COR-L47 (cell line): ENCODE measurements at places on chromosomes 4 and X.

DNA sequence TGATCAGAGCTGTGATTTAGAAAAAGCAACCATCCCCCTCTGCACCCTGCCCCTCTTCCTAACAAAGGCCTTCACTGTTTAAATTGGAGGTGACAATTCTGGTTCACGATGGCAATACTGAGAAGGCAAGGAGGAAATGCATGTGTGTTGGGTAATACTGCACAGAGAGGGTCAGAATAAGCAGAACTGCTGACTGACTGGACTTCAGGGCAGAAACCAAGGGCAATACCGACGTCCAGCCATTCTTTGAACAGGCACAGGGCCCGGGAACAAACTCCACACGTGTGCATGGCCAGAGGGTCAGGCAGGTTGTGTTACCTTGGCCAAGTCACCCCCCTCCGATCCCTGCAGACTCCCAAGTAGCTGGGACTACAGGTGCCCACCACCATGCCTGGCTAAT is 6.0 kb downstream of the ACSL1 start:
- DNase-seq = no peak

GRCh38 chrX:115679460-115679859 is 118.5 kb downstream of the PLS3 start:
- DNase-seq = peak; percentile 24

- DNase-seq = no peak
These were observed 171.7 kb downstream of the EPHA5 start for GRCh38 chr4:65498606-65499005.

DNA sequence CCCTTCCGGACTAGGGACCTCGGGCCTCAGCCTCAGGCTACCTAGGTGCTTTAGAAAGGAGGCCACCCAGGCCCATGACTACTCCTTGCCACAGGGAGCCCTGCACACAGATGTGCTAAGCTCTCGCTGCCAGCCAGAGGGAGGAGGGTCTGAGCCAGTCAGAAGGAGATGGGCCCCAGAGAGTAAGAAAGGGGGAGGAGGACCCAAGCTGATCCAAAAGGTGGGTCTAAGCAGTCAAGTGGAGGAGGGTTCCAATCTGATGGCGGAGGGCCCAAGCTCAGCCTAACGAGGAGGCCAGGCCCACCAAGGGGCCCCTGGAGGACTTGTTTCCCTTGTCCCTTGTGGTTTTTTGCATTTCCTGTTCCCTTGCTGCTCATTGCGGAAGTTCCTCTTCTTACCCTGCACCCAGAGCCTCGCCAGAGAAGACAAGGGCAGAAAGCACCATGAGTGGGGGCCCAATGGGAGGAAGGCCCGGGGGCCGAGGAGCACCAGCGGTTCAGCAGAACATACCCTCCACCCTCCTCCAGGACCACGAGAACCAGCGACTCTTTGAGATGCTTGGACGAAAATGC is at the start of gene WAS:
Gene WAS, plus strand, starts transcription at position 389 of the 572 bp plus-strand sequence. Its CDS starts 55 bp downstream, at position 444.
- DNase-seq = no peak

- no peak for DNase-seq
These were observed 103.2 kb downstream of the SRPX start for GRCh38 chrX:38117485-38117884.

DNA sequence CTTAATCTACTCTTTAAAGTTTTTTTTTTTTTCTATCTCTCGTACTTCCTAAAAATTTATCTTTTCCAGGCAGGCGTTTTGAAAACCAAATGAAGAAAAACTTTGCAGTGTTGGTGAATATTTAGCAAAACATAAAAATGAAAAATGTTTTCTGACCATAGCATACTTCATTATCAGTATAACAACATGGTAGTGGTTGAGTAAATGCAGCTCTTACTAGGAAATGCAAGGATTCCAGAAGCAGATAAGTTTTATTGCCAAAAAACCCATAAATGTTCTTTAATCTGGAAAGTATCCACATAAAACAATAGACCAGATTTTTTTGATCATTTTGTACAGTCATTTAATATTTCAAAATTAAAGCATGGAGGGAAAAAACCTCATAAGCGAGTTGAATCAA is 136.9 kb upstream of the GUCY1A1 start:
- DNase-seq = no peak

DNA sequence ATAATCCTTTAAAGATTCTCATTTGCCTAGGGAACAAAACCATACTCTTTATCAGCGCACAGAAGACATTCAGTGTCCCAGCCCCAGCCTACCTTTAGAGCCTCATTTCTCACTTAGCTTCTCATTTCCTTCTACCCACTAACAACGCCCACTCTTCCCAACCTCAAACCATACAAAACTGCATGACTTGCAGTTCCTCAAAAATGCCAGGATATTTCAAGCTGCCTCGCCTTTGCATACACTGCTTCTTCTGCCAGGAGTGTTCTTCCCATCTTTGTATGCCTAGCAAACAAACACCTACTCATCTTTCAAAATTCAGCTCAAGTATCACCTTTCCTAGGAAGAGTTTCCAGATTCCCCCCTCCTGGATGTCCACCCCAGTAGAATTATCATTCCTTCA is 129.9 kb upstream of the ADGRL3 start:
- DNase-seq = no peak

DNA sequence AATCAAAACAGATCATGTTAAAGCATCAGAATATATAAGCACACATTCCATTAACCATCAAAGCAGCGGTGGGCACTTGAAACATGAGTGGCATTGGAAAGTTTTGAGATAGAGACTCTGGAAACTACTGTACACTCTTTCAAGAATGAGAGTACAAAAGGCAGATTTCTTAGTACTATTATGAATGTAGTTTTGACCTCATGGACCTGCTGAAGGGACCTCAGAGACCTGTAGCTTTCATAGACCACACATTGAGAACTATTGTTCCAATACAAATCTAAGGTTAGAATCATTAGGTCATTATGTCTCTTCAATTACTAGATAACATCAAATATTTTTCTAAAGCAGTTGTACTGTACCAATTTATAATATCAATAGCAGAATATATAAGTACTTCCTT is 283.6 kb downstream of the RPA4 start:
- no peak for DNase-seq

GRCh38 chr4:79213702-79214101 is 112.2 kb downstream of the NAA11 start:
- no peak for DNase-seq

GRCh38 chr4:92231511-92231910 is 72.3 kb upstream of the GRID2 start:
- DNase-seq = no peak

GRCh38 chrX:35890699-35891098 is 28.8 kb upstream of the CFAP47 start:
- DNase-seq = peak; percentile 29

- no peak for DNase-seq
These were observed 22.4 kb downstream of the SAT1 start for GRCh38 chrX:23805389-23805788.

GRCh38 chr4:169256101-169256612 is 14.6 kb downstream of the SH3RF1 start:
- no peak for DNase-seq

GRCh38 chr4:82610041-82610440 is 48.3 kb upstream of the TMEM150C start:
- DNase-seq = no peak

DNA sequence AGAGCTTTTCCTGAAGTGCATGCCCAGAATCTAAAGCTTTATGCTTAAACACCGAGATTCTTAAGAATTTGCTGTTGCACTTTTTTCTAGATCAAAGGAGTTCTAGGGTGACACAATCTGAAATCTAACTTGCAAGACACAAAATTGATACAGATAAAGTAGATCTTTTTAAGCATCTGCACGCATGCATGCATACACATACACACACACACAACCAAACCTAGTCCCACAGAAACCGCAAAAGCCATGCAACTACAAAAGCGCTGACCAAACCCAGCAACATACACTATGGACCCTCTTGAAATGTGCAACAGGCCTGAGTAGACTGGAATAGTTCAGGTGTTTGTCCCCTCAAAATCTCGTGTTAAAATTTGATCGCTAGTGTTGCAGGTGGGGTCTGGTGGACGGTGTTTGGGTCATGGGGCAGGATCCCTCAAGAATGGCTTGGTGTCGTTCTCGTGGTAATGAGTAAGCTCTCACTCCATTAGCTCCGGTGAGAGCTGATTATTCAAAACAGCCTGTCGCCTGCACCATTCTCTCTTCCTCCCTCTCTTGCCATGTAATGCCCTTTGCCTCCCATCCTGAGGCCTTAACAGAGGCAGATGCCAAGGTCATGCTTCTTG is 52.7 kb downstream of the IRF2 start:
- DNase-seq = no peak
